ENCODE measurements at places on chromosomes 2 and 18. TPM values are rescaled to one million over a fixed set of nuclear protein-coding genes. Genes with fewer than 3 reads are reported as not detected.

FAM110C gene
- 5.1 TPM for total RNA-seq

ZSWIM2 gene
- total RNA-seq, result not detected

SCYGR4 gene
- total RNA-seq, result not detected

- no peaks in the 10 kb centered on the region for H3K4me1 ChIP-seq
- H3K4me3 ChIP-seq, result no peak overlapping the region
- peaks cover 12% of the 10 kb centered on the region for H3K27me3 ChIP-seq
Measured at GRCh38 chr2:130785466-130786055, 30.2 kb downstream of the AMER3 start.

DNA sequence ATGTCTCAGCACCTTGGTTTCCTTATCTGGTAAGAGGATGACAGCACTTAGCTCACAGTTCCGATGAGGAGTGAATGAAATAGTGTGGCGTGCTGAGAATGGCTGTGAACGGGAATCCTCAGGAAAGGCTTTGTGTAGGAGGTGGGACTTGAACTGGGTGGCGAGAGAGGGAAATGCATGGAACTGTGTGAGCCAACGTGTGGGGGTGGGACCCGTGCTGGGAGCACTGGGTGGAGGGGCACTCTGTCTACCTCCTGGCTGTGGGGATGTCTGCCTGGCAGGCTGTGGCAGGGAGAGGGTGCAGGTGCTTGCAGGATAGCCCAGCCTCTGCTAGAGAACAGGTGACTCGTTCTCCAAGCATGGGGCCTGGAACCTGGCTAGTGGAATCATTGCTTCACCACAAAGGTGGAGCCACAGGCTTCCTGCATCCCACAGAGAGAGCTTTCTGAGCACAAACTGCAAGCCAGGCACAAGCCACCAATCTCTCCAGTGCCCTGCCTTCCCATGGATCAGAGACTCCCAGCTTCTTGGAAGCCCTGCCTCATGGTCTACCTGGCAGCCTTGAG is 145.2 kb downstream of the CELF4 start:
- DNase-seq, result no peak
- no peaks in the 10 kb centered on the region for H3K4me1 ChIP-seq
- no peaks in the 10 kb centered on the region for H3K36me3 ChIP-seq

DNA sequence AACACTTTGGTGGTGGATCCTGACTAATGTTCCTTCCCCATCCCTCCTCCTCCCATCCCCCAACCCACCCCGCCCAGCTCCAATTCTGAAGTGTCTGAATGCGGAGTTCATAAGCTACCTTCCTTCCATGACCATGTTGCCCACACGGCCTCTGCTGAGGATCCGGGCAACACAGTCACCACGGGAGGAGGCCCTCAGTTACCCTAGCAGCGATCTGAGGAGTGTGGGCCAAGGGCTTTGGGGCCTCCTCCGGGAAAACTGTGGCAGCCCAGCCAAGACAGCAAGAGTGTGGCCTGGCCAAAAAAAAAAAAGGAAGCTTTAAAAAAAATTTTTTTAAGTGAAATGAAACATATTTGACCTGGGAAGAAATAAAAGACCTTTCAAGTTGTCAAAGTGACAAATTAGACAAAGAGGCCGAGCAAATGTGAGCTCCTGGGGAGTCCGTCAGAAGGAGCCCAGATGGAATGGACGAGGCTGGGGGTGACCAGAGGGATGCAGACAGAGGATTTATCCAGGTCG is 169.0 kb upstream of the PKDCC start:
- no peaks in the 10 kb centered on the region for H3K4me1 ChIP-seq
- H3K4me3 ChIP-seq, result no peak overlapping the region
- DNase-seq, result no peak
- H3K36me3 ChIP-seq, result no peaks in the 10 kb centered on the region
- H3K27ac ChIP-seq, result no peak overlapping the region

- H3K4me1 ChIP-seq, result no peaks in the 10 kb centered on the region
- H3K27me3 ChIP-seq, result peaks cover 16% of the 10 kb centered on the region
- no peak overlapping the region for H3K27ac ChIP-seq
- no peaks in the 10 kb centered on the region for H3K36me3 ChIP-seq
- no peak overlapping the region for H3K4me3 ChIP-seq
- DNase-seq, result no peak
Measured at GRCh38 chr2:238927746-238928519, 80.0 kb downstream of the TWIST2 start.

DNA sequence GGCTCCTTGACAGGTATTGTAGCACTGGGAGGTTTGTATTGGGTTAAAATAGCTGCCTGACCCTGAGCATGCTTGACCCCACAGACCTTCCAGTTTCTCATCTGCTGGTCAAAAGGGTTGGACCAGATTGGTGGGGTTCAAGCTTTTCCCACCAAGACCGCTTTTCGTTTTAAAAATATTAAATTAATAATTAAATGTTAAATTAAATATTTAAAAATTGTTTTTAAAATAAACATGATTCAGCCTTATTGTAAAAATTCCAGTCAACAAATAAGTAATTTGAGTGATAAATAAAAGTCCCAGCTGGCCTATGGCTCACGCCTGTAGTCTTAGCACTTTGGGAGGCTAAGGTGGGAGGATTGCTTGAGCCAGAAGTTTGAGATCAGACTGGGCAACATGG is 36.6 kb upstream of the MCFD2 start:
- no peaks in the 10 kb centered on the region for H3K27me3 ChIP-seq
- peaks cover 74% of the 10 kb centered on the region for H3K36me3 ChIP-seq
- H3K27ac ChIP-seq, result no peak overlapping the region
- peaks cover 24% of the 10 kb centered on the region for H3K4me1 ChIP-seq

- no peak for DNase-seq
- H3K27ac ChIP-seq, result no peak overlapping the region
- no peak overlapping the region for H3K4me3 ChIP-seq
- no peaks in the 10 kb centered on the region for H3K27me3 ChIP-seq
Measured at GRCh38 chr18:66999003-66999402, 395.1 kb upstream of the CDH19 start.

DNA sequence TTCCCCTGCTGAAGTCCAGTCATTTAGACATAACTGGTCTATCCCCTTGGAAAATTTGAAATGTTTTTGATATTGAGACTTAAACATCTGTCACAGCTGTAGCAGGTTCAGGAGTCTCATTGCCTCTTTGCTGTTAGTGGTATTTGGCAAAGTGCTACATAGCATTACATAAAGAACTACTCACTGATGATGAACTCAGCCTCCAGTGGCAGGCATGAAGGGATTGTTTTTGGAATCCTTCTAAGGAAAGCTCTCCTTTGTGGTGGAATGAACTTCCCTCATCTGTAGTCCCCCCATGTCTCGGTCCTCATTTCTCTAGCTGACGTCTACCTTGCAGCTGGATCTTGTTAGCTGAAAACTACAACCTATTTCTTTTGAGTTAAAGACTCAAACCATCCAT is 111.6 kb downstream of the TACR1 start:
- H3K27me3 ChIP-seq, result no peaks in the 10 kb centered on the region
- no peaks in the 10 kb centered on the region for H3K36me3 ChIP-seq
- no peak overlapping the region for H3K27ac ChIP-seq
- no peaks in the 10 kb centered on the region for H3K4me1 ChIP-seq

GRCh38 chr2:149630445-149630844 is 42.9 kb upstream of the MMADHC start:
- H3K4me1 ChIP-seq, result no peaks in the 10 kb centered on the region
- H3K27ac ChIP-seq, result no peak overlapping the region
- no peaks in the 10 kb centered on the region for H3K27me3 ChIP-seq

DNA sequence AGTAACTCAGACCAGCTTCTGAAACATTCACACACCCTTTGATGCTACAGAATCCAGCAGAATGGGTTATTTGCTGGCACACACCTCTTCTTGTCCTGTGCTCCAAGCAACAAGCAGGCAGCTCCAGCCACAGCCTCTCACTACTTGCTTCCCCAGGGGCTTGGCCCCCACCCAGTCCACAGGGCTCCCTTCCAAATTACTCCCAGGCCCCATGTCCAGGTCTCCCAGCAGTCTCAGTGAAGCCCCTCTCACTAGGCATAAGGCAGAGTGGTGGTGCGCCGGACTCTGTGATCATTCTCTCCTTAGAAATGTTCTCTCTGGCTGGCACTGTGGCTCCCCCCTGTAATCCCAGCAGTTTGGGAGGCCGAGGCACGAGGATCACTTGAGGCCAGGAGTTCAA is 25.9 kb downstream of the ITM2C start:
- peaks cover 25% of the 10 kb centered on the region for H3K27me3 ChIP-seq
- H3K36me3 ChIP-seq, result no peaks in the 10 kb centered on the region
- H3K4me3 ChIP-seq, result no peak overlapping the region
- DNase-seq, result no peak

GRCh38 chr2:75002007-75002406 is 43.6 kb downstream of the POLE4 start:
- no peak overlapping the region for H3K27ac ChIP-seq
- H3K4me3 ChIP-seq, result no peak overlapping the region
- H3K4me1 ChIP-seq, result no peaks in the 10 kb centered on the region
- H3K27me3 ChIP-seq, result no peaks in the 10 kb centered on the region
- no peak for DNase-seq

GRCh38 chr2:231565887-231566594 is 26.6 kb upstream of the TEX44 start:
- no peak for DNase-seq
- H3K4me1 ChIP-seq, result peaks cover 9% of the 10 kb centered on the region
- H3K4me3 ChIP-seq, result no peak overlapping the region
- H3K27me3 ChIP-seq, result peaks cover 2% of the 10 kb centered on the region
- H3K27ac ChIP-seq, result no peak overlapping the region
